Hippocampal formation (tissue), 2 donors: ENCODE measurements at places on chromosomes 11 and 22.

DNA sequence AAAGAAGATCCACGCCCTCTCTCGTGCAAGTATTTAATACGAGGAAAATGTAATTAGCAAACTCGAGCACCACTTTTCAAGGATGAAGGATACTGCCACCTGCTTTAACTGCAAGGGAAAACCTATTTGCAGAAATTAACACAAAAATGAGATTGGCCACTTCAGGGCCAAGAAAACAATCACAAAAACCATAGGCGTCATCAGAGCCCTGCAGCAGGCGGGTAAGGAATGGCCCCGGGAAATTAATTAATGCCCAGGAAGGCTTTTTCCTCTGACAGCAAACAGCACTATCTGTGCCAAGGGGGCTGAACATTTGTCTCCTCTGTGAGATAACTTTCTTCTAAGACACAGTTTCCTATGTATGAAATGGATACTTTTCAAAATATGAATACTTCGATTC lies 255.7 kb downstream of the CTTN start:
- DNase-seq, result no peak

DNA sequence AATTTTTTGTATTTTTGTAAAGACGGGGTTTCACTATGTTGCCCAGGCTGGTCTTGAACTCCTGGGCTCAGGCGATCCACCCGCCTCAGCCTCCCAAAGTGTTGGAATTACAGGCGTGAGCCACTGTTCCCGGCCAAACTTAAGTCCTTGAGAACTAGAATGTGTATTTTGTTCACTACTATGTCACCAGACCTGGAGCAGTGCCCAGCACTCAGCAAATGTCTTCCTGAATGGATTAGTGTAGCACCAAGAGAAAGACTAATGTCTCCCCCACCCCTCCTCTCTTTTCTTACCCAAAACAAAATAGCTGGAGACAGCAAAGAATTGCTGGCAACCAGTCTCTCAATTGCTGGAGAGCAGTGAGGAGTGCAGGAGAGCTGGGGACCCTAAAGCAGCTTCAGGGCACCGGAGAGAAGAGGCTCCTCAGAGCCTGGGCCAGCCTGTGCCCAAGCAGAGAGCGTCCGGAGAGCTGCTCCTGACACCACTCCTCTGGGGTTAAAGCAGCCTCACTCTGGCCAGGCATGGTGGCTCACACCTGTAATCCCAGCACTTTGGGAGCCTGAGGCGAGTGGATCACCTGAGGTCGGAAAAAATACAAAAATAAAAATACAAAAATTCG lies 14.9 kb downstream of the SLC25A18 start:
- DNase-seq, result peak; percentile 58

DNA sequence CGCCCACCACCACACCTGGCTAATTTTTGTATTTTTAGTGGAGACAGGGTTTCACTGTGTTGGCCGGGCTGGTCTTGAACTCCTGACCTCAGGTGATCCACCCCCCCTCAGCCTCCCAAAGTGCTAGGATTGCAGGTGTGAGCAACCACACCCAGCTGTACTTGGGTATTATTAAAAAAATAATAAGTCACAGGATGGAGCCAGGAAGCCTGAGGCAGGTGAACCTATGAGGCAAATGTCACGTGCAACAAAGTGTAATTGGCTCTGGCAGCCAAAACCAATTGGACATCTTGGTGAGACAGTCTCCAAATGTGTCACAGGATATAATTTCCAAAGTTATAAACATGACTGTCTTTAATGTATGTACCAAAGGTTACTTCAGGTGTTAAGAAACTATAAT lies 24.0 kb upstream of the MALAT1 start:
- DNase-seq, result no peak

DNA sequence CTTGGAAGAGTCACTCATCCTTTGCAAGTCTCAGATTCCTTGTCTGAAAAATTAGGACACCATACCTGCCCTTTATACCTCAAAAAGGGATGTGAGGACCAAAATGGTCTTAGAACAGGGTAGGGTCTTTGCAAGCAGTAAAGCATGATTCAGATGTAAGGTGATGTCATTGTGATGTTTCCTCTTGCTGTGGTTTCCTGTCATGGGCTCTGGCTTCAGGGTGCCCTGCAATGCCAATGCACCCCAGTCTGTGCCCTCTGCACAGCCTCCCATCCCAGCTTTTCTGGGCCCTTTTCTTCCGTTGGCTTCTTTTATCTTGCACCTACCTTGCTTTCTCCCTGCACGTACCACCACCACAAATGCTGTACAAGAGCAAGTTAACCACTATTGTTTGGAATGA lies 87.8 kb upstream of the NNMT start:
- no peak for DNase-seq

DNA sequence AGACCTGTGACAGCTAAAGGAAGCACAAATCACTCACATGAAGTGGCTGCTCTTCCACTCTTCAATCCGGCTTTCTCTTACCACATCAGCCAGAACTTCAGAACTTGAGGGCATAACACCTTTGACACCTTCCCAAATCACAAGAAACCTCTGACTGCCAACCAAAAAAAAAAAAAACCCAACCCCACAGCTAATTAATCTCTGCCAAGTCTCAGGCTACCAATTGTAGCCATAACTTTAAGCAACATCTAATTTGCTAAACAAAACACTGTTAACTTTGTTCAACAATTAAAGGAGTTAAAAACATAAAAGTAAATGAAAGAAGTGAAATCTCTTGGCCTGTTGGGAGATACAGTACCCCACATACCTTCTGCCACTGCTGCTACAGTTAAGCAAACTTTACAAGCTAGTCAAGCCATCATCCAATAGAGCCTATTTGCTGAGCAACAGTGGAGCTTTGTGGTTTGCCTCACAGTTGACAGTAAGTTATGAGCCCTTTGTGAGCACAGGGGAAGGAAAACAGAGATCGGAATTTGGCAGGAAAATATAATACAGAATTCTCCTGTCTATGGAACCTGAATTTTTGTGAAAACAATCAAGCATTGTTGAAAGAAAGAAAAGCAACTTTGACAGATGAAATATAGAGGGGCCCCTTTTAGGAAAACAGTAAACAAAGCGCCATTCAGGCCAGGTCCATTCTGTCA lies at the start of gene SOX6:
TSS of gene SOX6 (minus strand) at position 490 of the 704 bp plus-strand sequence. CDS start 15,298 bp downstream, outside the sequence.
- DNase-seq, result peak; percentile 51

- no peak for DNase-seq
Measured at GRCh38 chr11:103395612-103396011, 286.4 kb downstream of the DYNC2H1 start.

DNA sequence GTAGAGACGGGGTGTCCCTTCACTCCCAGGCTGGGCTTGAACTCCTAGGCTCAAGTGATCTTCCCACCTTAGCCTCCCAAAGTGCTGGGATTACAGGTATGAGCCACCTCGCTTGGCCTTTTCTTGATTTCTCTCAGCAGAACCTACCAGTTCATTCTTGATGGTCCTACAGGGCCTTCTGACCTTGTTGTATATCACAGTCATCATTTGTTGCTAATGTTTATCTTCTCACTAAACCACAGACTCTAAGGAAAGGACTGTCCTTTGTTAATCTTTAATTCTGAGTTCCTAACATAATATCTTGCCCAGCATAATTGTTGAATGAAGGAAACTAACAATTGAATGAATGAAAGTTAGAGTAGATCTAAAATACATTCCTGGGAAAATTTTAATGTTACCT lies 22.0 kb upstream of the ZC3H12C start:
- DNase-seq, result no peak

- no peak for DNase-seq
Measured at GRCh38 chr22:32478994-32479393, 4.4 kb downstream of the FBXO7 start.

GRCh38 chr11:117997823-117998579 lies 11.8 kb downstream of the IL10RA start:
- no peak for DNase-seq

DNA sequence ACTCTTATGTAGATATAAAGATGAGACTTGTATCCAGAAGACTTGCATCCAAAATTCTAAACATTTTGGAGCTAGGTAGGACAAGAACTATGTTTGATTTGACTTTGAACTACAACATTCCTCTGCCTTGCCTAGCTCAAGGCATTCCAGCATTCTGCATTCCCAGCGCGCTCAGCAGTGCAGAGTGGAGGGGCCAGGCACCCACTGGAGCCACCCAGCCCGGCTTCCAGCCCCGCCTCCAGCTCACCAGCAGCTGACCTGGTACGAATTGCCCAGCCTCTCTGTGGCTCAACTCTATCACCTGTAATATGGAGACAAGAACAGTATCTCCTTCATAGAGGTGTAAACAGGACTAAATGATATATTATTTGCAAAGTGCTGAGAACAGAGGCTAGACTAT lies 28.8 kb downstream of the PRDM10 start:
- no peak for DNase-seq

DNA sequence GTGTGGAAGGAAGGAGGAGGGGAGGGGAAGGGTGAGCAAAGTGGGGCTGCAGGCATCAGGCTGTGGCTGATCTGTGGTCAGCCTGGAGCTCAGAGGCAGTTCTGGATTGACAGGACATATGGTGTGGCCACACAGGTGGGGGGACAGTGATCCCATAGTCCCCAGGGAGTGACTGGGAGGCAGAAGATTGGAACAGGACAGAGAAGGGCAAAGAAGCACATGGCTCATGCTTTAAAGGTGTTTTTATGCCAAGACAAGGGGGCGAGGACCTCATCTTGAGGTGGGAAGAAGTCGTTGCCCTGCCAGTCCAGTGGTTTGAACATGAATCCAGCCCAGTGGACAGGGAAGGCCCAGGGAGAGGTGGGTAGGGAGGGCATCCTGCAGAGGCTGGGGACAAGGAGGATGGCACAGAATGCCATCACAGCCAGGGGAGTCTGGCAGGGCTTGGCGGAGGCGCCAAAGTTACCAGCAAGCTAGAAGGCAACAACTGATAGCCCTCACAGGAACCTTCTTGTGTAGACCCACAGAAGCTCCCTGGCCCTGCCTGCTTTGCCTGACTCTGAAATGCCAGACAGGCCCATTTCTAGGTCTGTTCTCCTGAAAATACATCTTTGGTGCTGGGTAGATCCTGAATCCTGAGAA lies 3.1 kb downstream of the BET1L start:
- DNase-seq, result no peak

GRCh38 chr11:109037856-109038780 lies 373.2 kb downstream of the DDX10 start:
- no peak for DNase-seq

- no peak for DNase-seq
Measured at GRCh38 chr22:46452195-46453005, 85.0 kb downstream of the CELSR1 start.

DNA sequence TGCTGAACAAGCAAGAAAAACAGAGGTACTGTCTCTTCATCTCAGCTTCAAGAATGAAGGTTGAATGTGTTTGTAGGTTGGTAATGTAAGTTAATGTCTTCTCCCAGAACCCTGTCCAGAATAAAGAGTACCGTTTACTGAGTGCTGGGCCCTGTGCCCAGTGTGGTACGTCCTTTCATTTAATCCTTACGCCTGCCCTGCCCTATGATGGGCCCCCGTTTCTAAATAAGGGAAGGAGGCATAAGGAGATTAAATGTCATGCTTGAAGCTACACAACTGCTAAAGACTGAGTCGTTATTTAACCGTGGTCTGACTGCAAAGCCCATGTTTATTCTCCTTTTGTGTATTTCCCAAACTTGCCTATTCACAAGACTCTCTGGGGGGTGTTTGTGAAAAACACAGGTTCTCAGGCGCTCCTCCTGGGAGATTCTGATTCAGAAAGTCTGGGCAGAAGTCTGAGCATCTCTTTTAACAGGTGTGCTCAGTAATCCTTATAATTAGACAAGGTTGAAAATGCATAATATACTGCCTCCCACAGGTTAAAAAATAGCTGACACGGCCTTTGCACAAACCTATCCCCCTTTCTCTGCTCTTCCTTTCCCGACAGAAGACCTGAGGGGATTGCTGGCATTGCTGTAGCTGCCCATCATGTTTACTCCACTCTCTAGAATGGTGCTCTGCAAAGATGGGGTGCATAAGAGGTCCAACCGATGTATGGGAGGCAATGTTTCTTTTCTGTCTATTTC lies 56.3 kb upstream of the ZBTB44 start:
- no peak for DNase-seq

DNA sequence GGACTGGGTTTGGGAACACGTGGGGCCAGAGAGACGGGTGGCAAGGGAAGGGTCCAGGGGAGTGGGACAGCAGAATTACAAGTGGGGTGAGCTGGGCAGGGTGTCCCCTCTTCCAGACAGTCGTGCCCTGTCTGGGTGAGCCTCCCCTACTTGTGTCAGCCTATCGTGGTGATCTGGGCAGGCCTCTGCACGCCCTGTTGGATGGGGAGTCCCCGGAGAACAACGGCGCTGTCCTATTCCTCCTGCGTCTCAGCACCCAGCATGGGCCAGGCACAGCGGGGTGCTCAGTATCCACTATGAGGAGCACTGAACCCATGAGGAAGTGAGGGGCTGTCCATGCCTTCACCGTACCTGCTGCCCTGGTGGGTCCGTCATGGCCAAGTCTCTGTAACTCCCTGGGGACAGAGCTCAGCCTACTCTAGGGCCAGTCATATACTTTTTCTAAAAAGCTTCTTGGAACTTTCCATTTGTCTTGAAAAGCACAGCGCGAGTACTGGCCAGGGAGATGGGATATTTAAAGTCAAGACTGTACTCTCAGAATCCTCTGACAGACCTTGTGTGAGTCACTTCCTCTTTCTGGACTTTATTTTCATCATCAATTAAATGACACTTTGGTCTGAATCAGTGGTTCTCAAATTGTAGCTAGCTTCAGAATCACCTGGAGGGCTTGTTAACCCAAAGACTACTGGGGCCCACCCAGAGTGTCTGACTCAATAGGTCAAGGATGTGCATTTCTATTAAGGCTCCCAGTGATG lies 81.7 kb upstream of the NECTIN1 start:
- DNase-seq, result no peak

DNA sequence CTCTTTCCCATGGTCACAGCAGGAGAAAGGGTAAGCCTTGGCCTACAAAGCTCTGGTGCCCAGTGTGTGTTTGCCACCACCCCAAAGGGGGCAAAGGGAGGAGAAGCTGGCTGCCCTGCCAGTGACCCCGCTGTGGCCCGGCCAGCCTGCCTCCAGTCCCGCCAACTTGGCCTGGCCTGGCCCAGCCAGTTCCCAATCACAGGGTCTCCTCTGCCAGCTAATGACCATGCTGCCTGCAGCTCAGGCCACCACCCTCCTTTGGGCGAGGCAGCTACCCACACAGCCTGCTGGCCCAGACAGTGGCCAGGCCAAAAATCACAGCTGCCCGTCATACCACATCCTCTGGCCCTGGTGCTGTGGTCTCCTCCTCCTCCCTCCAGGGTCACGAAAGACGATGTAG lies 5.1 kb downstream of the GDPD5 start:
- no peak for DNase-seq

GRCh38 chr11:45982656-45983470 lies 60.4 kb downstream of the LARGE2 start:
- no peak for DNase-seq
